ENCODE measurements at places on chromosomes 16 and 17. TPM values are rescaled to one million over a fixed set of nuclear protein-coding genes. Genes with fewer than 3 reads are reported as not detected.

SLC5A2 gene
- total RNA-seq = 0.45 TPM

TP53TG3 gene
- total RNA-seq = not detected

TEX19 gene
- total RNA-seq = 1.9 TPM

DBNDD1 gene
- total RNA-seq = 71.4 TPM

CCL4 gene
- not detected for total RNA-seq

CTRB1 gene
- not detected for total RNA-seq

AMFR gene
- total RNA-seq = 83.1 TPM

All from H7 (cell line).